ENCODE measurements at places on chromosomes 1 and 21.

GRCh38 chr1:25204797-25205480 lies 27.4 kb downstream of the SYF2 start:
- DNase-seq, result peak; percentile 72

- DNase-seq, result no peak
Observed at GRCh38 chr1:218443255-218443654, 98.1 kb downstream of the TGFB2 start.

GRCh38 chr1:60832367-60832766 lies 250.0 kb upstream of the NFIA start:
- DNase-seq, result no peak

- DNase-seq, result no peak
Observed at GRCh38 chr1:167648252-167648849, 18.3 kb downstream of the RCSD1 start.

DNA sequence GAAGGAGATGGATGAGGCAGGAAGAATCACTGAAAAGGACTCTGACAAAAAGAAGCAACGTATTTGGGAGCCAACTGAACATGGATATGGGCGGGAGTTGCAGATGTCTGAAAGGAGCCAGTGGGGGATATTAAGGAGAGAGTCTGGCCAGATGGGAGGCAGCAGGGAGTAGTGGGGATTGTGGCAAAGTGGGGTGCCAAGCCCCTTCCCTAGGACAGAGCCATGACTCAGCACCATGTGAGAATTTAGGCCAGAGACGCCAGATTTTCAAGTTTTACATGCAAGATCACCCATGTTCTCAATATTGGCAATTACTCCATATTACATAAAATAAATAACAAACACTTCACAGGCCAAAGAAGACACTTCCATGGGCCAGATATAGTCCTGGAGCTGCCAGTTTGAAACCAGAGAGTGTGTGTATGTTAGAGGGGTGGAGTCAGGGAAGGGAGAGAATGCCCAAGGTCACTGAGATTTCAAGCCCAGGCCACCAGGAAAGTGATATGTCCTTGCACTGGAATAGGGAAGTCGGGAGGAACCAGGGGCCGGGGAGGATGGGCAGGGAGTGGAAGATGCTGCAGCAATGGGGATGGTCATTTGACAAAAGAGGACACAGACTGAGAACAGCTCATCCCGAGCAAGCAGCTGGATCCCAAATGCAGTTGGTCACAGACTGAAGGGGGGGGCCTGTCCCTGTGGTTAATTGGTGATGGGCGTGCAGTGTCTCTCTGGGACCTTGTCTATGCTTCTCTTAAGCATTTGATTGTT lies 23.5 kb downstream of the TMEM51 start:
- DNase-seq, result no peak

DNA sequence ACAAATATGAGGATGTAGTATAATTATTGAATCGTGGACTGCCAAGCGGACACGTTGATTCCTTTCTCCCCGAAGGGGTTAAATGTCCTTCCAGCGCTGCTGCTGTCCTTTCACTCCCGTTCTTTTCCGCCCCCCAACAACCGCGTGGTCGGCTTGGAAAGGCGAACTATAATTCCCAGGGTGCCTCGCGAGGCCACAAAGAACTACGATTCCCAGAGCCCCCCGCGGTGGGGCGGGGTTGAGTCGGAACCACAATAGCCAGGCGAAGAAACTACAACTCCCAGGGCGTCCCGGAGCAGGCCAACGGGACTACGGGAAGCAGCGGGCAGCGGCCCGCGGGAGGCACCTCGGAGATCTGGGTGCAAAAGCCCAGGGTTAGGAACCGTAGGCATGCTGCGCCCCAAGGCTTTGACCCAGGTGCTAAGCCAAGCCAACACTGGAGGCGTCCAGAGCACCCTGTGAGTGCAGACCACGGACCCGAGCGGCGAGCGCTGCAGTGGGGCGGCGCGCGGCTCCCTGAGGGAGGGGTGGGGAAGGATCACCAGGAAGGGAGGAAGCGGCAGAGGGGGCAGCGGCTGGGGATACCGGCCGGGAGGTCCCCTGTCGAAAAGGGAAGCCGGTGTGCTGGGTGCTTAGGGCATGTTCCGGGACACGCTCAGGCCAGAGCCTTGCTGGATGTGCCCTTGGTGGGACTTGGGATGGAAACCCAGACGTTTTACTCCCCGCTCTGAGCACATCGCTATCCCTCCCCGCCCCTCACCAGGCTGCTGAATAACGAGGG lies at the start of gene LAMTOR2:
LAMTOR2 (plus strand) TSS at position 283 of the 781 bp plus-strand sequence; CDS start at position 391, 108 bp downstream.
- peak; percentile 96 for DNase-seq

DNA sequence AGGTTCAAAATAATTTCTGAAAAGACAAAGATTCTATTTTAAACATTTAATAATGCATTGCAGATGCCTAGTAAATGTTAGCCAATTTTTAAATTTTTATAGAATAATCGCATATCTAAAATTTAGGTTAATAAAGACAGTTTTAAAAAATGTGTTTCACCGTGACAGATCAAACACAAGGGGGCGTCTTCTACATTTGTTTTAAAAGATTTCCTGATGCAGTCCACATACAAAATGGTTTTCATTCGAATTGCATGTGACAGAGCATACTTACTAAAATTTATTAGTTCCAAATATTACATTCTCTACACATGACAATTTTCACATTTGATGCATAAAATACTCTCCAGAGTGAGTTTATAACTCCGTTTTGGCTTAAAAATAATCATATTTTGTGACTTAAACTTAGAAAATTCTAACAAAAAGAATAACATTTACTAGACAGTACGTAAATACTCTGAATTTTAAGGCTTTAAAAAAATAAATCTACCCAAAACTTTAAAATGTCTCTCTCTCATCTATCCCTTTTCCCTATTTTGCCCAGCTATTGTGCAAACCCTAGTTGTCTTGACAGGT lies 75.5 kb downstream of the ADAMTS1 start:
- peak; percentile 42 for DNase-seq

- DNase-seq, result no peak
Observed at GRCh38 chr1:31765041-31765467, 914 bp upstream of the ADGRB2 start.

- DNase-seq, result no peak
Observed at GRCh38 chr1:2935751-2936390, 85.4 kb upstream of the ACTRT2 start.

DNA sequence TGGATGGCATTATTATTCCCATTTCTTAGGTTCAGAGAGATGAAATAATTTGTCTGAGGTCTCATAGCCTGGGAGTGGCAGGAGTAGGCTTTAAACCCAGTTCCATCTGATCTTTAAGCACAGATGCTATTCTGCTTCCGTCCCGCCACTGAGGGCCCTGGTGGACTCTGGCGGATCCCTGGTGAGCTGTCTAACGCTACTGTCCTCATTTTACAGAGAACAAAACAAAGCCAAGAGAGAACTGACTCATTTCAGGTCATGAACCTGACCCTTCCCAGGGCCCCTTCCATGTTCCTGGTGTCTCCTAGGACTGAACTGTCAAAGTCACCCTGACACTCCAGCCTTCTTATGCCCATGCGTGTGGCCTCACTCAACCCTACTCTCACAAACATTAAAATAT lies 3.1 kb upstream of the GALE start:
- DNase-seq, result no peak

- DNase-seq, result no peak
Observed at GRCh38 chr1:85339089-85339488, 62.7 kb upstream of the BCL10 start.

DNA sequence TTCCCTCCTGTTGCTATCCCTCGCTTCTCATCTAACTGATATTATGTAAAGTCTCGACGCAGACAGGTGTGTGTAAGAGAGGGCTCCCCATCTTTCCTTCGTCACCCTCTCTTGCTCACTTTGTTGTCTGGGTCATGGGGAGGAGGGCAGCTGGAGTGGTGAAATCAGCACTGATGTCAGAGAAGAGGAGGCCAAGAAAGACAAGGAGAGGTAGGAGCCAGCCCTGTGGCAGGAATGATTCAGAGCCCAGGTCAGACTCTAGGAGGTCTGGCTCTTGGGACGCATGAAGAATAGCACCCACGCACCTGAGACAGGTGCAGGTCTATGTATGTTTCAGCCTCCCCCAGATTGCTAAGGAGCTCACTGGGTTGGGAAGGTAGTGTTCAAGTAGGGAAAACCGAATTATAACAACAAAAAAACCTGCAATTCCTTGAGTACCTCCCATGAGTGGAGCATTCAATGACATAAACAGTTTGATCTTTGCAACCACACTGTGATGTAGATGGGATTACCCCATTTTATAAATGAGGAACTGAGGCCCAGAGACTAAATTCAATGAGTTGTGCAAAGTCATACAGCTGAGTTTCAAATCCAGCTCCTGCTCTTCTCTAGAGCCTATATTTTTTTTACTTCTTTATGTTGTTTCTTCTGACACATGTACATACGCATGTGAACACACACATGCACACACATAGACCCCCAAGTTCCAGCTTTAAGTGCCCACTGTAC lies 10.4 kb downstream of the NUAK2 start:
- no peak for DNase-seq

GRCh38 chr1:22414244-22414751 lies 37.4 kb upstream of the ZBTB40 start:
- no peak for DNase-seq

DNA sequence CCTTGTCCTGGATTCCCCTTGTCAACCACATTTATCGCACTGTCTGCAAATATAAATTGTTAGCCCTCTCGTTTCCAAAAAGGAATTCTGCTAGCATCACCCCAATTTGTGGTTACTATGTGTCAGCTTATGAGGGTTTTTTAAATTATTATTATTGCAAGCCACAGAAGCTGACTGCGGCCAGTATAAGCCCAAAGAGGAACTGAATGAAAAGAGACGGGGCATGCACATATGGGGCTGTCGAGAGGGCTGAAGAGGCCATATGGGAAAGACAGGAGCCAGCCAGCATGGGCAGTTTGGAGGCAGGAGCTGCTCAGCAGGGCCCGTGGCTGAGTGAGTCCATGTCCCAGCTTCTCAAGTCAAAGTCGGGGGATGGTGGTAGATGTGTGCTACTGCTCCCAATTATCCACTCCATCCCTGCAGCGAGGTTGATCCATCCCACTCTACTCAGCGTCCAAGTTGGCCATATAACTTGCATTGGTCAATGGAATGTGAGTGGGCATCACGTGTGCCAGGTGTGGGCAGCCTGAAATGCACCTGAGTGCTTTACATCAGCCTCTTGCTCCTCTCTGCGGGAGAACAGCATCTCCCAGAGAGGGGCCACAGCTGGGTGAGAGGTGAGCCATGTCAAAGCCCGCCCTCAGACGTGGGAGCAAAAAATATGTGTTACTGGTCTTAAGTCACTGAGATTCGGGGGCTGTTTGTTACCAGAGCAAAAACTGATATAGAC lies 37.6 kb upstream of the LDLRAP1 start:
- DNase-seq, result no peak

GRCh38 chr1:59971464-59971911 lies 44.9 kb upstream of the CYP2J2 start:
- DNase-seq, result peak; percentile 89

- DNase-seq, result no peak
Observed at GRCh38 chr21:15735409-15735808, 5.6 kb downstream of the USP25 start.

DNA sequence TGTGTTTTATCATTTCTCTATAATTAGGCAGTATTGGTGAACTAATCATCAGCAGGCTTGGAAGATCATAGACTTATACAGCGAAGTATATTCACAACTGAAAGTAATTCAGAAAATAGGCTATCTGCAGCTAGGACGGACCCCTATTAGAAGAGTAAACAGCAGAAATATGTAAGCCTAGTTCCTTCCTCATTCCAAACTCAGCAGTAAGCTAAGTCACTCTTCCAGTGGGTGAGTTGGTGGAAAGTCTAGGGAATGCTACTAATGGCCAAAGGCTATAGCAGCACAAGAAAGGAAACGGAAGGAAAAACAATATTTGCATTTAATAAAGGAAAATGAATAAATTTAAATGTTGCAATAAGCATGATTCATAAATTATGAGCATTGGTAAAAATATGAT lies 918.1 kb upstream of the TMPRSS15 start:
- DNase-seq, result no peak

- DNase-seq, result no peak
Observed at GRCh38 chr1:220808345-220809186, 21.9 kb downstream of the MTARC1 start.

DNA sequence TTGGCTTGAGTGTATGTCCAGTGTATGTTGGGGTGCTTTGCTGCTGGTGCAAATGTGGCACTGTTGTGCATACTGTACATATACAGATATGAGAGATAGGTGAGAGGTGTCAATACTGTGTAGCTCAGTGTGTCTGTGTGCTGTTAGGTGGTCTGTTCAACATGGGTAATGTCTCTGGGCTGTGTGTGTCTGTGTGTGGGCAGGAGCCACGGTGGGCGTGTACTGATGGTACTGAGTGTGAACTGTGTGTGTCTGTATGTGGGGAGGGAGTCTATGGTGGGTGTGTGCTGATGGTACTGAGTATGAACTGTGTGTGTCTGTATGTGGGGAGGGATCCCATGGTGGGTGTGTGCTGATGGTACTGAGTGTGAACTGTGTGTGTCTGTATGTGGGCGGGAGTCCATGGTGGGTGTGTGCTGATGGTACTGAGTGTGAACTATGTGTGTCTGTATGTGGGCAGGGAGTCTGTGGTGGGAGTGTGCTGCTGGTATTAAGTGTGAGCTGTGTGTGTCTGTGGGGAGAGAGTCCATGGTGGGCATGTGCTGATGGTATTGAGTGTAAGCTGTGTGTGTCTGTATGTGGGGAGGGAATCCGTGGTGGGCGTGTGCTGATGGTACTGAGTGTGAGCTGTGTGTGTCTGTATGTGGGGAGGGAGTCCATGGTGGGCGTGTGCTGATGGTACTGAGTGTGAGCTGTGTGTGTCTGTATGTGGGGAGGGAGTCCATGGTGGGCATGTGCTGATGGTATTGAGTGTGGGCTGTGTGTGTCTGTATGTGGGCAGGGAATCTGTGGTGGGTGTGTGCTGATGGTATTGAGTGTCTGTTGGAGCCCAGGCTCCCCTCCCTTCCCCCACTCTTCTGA lies 32.2 kb upstream of the FOXO6 start:
- DNase-seq, result no peak

DNA sequence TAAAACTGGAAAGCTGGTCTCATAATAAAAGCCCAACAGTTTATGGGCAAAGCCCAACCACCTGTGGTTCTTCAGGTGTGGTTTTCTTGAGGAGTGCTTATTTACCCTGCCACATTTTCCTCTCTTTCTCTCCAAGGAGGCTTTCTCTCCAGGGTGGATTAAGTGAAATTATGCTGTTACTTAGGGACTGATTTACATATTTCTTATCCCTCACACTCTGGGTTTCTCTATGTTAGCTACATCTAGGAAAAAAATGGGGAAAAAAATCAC lies 4.8 kb downstream of the TBX19 start:
- DNase-seq, result no peak

- no peak for DNase-seq
Observed at GRCh38 chr1:236002025-236002390, 62.9 kb downstream of the NID1 start.

GRCh38 chr1:218665221-218665620 lies 320.1 kb downstream of the TGFB2 start:
- peak; percentile 81 for DNase-seq

- DNase-seq, result no peak
Observed at GRCh38 chr1:77553568-77554291, 128.7 kb downstream of the ZZZ3 start.

DNA sequence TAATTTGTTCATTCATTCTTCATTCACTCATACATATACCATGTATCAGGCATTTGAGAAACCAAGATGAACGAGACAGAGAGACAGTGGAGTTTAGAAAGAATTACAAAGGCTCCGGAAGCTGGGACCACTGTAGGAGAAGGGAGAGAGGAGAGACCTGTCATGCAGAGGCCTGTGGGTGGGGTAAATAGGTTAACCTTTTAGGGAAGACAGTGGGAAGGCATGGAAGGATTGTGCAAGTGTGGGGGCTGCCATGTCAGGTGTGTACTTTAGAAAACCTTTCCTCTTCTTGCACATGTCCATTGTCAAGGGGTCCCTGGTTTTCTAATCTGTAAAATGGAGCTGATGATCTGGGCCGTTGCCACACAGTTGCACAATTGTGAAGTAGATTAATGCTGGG lies 44.2 kb upstream of the POU3F1 start:
- DNase-seq, result no peak
